ENCODE measurements at places on chromosomes 6 and 20.

DNA sequence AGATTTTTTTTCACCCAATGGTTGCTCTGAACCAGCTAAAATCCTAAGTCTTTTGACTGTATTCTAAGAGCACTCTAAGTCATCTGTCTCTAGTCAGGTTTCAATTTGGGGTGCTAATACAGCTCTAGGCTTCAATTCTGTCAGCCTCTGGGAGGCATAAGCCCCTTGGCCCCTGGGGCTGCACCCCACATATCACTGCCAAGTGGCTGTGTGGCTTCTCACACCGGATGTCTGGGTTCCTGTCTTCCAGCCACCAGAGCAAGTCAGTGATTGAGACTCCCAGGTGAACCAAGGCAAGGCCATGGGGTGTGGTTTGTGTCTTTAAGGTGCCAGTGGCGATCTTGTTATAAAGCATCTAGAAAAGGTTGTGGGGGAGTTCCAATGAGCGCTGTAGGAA, 136.5 kb downstream of the TMEM242 start:
- peak; percentile 52 for ATAC-seq

DNA sequence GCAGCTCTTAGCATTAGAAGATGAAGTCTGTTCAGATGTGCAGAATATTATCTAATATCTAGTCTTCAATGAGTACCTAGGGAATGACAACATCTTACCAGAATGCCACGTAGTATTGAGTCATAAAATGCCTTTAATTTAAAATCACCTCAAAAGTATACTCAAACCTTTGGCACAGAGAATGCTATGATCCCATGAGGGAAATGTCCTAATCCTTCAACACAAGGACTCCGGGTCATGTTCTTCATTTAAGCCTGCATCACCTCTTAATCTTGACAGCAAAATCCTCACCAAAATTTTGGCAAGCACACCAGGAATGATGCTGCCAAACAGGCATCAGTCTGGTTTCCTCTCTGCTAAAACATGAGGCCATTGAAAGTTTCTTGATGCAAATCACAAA, 23.6 kb upstream of the MARCKS start:
- no peak for ATAC-seq

DNA sequence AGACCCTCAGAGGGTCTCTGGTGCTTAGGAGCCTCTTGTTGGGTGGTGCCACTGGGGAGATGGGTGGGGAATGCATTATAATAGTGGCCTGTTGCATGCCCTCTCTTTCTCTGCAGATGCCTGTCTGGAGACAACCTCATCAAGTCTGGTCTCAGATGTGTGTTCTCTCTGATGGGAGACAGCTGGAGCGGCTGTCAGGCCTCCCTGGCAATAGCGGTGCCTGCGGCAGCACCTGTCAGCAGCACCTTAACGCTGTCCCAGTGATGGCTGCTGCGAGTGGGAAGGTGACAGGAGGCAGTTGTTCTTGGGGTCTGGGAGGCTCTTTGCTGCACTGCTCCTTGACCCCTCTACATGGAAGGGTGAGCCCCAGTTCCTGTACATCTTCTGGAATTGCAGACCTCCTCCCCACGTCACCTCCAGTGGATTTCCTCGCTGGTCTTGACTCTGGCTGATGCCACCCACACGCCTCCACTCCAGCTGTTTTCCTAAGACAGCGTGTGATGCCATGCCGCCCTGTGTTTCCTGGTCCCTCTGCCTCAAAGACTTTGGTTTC, 63.3 kb upstream of the BLCAP start:
- ATAC-seq = no peak

- ATAC-seq = peak; percentile 12
Measured at GRCh38 chr20:46060301-46060881, 29.4 kb downstream of the NCOA5 start.

- no peak for ATAC-seq
Measured at GRCh38 chr6:8674126-8674525, 238.8 kb upstream of the SLC35B3 start.

DNA sequence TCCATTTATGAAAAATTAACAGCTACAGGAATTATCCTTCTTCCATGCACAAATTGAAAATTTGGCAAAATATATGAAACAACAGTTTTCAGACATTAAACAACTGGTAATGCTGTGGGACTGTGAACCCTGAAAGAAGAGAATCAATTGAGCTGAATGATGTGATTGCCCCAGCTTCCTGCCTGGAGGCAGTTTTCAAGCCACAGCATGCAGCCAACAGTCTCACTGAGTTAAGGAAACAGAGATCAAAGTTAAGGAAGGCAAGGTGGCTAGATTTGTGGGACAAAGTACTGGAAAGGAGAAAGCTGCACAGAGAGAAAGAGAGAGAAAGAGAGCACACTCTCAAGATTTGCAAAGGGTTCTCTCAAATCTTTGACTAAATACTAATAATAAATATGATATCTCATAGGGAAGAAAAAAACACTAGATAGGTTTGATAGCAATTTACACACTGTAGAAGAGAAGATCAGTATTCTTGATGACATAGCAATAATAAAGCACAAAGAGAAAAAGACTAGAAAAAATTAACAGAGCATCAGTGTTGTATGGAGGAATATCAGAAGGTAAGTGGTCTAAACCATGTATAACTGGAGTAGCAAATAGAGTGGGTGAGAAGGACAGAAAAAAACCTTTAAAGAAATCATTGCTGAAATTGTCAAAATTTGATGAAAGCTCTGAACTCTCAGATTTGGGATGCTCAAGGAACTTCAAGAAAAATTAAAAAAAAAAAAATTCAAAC, 70.1 kb upstream of the CNKSR3 start:
- no peak for ATAC-seq

DNA sequence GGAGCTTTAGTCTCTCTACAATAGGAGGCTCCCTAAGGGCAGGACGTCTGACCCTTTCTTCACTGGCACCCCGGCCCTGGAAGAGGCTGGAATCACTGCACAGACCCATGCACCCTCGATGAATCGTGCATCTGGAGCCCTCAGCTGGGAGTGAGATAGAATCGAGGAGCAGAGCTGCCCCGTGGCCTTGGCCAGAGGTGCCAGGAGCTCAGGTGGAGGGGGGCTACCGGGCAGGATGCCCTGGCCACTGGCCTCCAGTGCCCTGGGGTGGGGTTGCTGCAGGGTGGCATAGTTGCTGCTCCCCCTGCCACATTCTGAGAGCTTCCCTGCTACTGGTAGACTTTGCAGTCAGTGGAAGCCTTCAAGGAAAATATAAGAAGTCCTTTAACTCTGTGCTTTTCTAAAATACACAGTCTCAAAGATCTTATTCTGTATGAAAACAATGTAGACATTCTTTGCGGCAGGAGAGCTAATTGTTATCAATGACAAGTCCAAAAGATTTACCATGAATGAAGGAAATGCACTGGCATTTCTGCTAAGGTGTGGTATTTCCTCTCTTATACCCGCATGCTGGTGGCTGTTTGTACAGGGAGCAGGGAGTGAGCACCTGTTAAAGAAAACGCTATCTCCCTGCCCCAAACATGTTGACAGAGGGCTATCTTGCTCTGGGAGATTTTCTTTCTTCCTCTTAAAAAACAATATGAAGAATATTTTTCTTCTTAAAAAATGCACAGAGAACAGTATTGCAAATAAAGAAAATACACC, 122.8 kb downstream of the C6orf118 start:
- ATAC-seq = no peak

DNA sequence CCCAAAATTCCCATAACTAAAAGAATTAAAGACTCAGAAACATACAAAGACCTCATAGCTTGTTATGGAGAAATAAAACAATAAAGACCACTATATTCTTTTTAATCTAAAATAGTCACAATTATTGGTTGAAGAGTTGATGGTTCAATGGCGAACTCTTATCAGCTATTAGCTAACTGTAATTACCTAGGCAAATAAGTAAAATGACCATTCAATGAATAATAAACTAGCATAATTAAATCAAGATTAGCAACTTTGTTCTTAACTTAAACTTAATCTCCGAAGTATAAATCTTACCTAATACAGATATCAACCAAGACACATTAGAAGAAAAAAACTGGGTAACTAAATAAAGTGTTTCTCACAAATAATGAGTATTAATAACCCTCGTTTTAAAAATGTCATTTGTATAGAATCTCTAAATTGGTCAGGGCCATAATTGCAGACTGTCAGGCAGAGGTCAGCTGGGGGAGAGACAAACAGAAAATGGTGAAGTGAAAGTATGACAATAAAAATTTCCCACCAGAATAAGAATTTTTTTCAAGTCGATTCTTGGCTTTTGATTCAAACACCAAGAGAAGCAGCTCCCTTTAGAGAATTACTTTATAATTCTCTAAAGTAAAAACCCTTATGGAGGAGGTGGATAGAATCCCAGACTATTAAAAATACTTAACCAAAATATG, 1.7 kb downstream of the FKBP5 start:
- ATAC-seq = no peak

GRCh38 chr6:26200918-26201721, 113.9 kb downstream of the HFE start:
- no peak for ATAC-seq

GRCh38 chr6:105988321-105988720, 97.8 kb upstream of the PRDM1 start:
- ATAC-seq = no peak

GRCh38 chr6:9186148-9186547, 750.8 kb upstream of the SLC35B3 start:
- ATAC-seq = no peak

All from activated T-helper 17 cell treated with anti-CD3 and anti-CD28 coated beads, Interleukin-2, amount 50 U/mL, for 72 hours (primary cell).